ENCODE measurements at places on chromosomes 6 and 20. TPM values are rescaled to one million over a fixed set of nuclear protein-coding genes. Genes with fewer than 3 reads are reported as not detected.

Gene NEURL2
- 5.4 TPM for total RNA-seq

- DNase-seq, result peak; percentile 61
Observed at GRCh38 chr6:79949233-79949632, 1.9 kb upstream of the ELOVL4 start.

Gene RNF182
- total RNA-seq, result 3.7 TPM

GRCh38 chr20:37397076-37397953 is 51.4 kb downstream of the SRC start:
- DNase-seq, result no peak

- DNase-seq, result no peak
Observed at GRCh38 chr20:49865559-49865958, 49.8 kb downstream of the SPATA2 start.

- DNase-seq, result no peak
Observed at GRCh38 chr6:1363298-1363697, 26.1 kb upstream of the FOXF2 start.

DNA sequence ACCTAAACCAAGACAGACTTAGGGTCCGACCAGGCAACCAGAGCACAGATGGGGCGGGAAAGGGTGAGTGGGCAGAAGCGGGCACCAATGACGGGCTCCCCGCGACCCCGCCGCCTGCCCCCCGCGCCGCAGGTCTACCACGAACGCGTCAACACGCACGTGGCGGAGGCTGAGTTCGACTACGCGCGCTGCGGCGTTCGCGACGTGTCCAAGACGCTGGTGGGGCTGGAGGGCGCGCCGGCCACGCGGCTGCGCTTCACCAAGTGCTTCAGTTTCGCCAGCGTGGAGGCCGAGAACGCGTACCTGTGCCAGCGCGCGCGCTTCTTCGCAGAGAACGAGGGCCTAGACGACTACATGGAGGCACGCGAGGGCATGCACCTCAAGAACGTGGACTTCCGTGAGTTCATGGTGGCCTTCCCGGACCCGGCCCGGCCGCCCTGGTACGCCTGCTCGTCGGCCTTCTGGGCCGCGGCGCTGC is 5.1 kb downstream of the TMEM151B start:
- DNase-seq, result no peak

Gene BICRAL
- total RNA-seq, result 9.8 TPM

Gene KHDC1L
- total RNA-seq, result not detected

- DNase-seq, result peak; percentile 46
Observed at GRCh38 chr6:89242574-89243330, 25.6 kb upstream of the GABRR1 start.

DNA sequence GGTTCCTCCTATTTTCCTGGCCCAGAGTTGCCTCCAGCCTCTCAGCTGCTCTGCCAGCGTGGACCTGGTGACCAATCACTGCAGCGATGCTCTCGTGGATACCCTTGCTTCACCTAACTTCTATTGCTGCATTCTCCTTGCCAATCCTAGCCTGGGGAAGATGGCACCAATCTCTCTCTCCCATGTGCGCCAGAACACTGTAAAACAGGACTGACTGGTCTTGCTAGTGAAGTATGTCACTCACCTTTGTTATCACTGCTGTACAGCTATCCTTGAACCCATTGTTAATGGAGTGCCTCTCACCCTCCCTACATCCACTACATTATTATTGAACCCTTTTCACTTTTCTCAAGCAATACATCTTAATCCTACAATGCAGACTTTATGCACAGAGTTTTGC is 80.1 kb downstream of the LYRM4 start:
- DNase-seq, result no peak

Gene WFDC5
- not detected for total RNA-seq

Gene TXLNB
- total RNA-seq, result not detected

DNA sequence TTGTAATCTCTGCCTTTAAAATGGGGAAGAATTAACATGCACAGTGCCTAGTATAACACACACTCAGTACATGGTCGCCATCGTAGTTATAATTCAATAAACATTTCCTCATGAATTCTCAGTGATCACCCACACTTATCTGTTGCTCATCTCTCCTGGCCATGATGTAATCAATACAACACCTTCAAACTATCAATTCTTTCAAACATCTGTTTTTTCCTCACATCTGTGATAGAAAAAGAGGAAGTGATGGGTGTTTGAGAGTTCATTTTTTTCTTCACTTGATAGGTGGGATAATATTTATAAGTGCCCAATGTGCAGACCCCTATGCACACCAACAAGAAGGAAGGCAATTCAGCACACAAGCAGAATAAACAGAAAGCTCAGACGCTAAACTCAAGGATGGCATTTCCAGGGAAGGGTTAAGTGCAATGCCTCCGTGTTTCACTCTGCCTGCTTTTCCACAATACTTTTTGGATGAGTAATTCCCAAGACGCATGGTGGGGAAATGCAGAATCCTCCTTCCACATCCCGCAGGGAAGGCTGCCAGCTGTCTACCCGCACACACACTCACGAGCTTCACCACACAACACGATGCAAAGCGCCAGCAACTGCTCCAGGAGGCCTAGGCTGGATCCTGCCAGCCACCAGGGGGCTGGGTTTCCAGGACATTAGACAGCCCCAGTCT is 100.3 kb downstream of the GMPR start:
- DNase-seq, result no peak

Gene VTA1
- 62.4 TPM for total RNA-seq

GRCh38 chr6:75557068-75557467 is 44.6 kb upstream of the SENP6 start:
- no peak for DNase-seq

Gene DHX35
- 14.4 TPM for total RNA-seq

Gene PACSIN1
- 7.0 TPM for total RNA-seq

GRCh38 chr6:92201618-92202017 is 1217.7 kb downstream of the EPHA7 start:
- DNase-seq, result no peak

GRCh38 chr6:118758946-118759345 is 107.6 kb upstream of the CEP85L start:
- no peak for DNase-seq

Gene RNF146
- 20.4 TPM for total RNA-seq

GRCh38 chr6:81969011-81969410 is 216.5 kb upstream of the TENT5A start:
- DNase-seq, result no peak

- no peak for DNase-seq
Observed at GRCh38 chr6:143673669-143674068, 4.1 kb upstream of the PHACTR2 start.

DNA sequence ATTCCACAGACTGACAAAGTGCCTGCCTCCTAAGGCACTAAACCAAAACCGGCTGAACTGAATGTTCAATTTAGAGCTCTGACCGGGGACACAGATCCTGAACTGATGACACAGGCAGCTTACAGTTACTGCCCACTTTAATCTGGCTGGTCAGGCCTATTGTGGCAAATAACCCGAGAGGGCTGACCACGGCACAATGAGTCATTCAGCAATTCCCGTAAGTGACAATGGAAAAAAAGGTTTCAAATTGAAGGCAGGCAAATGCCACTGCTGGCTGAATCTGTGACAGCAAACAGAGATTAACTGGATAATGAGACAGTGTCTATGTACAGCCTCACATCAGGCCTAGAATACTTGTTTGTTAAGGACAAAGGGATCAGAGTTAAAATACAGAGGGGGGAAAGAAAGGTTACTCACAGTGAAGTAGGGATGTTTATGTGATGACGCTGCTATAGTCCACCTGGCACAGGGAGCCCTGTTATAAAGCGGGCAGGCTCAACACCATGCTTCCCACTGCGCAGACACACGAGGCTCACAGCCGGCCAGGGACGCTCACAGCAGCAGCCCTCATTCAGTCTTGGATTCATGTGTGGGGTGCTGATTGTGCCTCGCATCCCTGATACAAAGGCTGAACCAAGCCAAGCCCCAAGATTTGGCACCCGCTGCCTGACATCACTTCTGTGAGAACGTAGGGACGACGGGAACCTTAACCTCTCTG is 54.4 kb downstream of the RTN4IP1 start:
- DNase-seq, result no peak

DNA sequence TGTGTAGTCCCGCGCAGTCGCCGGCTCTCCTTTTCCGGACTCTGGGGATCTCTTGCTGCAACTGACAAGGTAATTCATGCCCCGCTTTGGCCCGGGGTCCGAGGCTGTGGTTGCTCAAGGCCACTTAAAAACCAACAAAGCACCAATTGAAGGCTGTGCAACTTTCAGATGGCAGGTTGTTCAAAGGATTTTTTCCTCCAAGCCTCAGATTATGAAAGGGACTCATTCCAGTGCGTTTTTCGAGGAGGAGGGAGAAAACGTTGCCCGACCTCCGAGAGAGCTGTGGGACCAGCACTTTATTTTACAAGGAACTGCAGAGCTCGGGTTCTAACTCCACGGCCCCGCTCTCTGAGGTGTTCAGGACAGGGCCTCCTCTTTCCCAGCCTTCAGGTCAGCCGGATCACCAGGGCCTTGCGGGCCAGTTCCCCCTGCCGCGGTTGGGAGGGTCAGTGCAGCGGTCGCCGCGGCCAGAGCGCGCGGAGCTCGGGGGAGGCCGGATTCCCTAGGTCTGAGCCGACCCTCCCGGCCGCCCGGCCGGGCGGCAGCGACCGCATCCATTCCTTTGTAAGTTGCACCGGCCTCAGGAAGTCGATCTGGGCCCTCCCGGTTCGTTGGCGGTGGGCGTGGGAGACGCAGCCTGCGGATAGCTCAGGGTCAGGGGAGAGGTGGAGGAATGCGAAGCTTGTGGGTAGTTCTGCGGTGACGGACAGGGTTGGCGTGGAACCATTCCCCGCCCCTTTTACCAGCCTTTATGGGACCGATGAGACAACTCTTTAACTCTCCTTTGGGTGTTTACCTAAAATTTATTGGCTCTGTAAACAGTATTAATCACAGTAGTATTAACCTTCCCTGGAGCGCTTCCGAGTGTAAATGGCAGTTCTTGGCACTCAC is 1.6 kb downstream of the UTRN start:
- DNase-seq, result peak; percentile 85

GRCh38 chr6:133553652-133554051 is 312.5 kb downstream of the EYA4 start:
- no peak for DNase-seq

- no peak for DNase-seq
Observed at GRCh38 chr20:35788796-35789195, 17.0 kb downstream of the PHF20 start.

Gene COL9A3
- total RNA-seq, result 137 TPM

GRCh38 chr6:257031-257725 is 35.1 kb upstream of the DUSP22 start:
- no peak for DNase-seq

Data from H9 (cell line).